ENCODE measurements at places on chromosomes 1 and 21.
A peak's percentile ranks its signal among the peaks of the same experiment; 100 is the strongest.

- DNase-seq, result no peak
These were observed 419.5 kb upstream of the DEPDC1 start for GRCh38 chr1:68916221-68916902.

GRCh38 chr1:65165269-65165993, 17.4 kb downstream of the AK4 start:
- DNase-seq, result no peak

DNA sequence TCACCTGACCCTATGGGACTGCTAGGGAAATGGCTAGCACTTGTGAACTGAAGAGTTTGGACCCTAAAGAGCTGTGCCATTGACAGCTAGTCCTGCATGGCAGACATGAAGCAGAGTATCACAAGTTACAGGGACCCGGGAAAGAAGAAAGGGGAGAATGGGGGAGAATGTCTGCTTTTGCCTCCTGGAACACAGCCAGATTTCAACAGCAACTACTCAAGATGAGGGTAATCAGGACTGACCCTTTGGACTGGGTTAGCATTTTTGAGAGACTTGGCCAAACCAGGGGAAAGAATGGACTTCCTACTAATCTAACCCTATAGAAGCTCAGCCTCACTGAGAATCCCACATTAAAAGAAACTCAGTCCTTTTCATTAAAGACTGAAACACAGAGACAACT, 8.7 kb upstream of the UTP25 start:
- no peak for DNase-seq

GRCh38 chr1:158087320-158087927, 93.3 kb upstream of the CD1D start:
- DNase-seq, result peak; percentile 29

DNA sequence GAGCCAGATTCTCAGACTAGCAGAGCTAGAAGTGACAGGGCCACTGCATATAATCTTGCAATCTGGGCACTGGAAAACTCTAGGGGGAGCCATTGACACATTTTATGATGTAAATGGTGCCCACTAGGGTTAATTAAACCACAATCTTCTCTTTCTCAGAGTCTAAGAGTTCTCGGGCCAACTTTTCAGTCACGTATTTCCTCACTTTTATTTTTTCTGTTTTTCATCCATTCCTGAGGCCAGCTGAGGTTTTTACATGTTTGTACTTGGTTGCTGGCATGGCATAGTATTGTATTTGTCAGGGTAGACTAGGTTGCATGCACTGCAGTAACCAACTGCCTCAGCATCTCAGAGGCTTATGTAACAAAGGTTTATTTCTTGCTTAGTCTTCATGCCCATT, 138.2 kb downstream of the ZNF326 start:
- DNase-seq, result peak; percentile 23

DNA sequence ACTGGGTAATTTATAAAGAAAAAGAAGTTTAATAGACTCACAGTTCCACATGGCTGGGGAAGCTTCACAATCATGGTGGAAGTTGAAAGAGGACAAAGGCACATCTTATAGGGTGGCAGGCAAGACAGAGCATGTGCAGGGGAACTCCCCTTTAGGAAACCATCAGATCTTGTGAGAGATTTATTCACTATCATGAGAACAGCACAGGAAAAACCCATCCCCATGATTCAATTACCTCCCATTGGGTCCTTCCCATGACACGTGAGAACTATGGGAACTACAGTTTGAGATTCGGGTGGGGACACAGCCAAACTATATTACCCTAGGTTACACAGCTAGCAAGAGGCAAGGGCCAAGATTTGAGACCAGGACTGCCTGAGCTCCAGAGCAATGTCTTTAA, 30.4 kb upstream of the SOX13 start:
- no peak for DNase-seq

- DNase-seq, result no peak
These were observed 17.2 kb downstream of the SYT2 start for GRCh38 chr1:202692959-202693555.

DNA sequence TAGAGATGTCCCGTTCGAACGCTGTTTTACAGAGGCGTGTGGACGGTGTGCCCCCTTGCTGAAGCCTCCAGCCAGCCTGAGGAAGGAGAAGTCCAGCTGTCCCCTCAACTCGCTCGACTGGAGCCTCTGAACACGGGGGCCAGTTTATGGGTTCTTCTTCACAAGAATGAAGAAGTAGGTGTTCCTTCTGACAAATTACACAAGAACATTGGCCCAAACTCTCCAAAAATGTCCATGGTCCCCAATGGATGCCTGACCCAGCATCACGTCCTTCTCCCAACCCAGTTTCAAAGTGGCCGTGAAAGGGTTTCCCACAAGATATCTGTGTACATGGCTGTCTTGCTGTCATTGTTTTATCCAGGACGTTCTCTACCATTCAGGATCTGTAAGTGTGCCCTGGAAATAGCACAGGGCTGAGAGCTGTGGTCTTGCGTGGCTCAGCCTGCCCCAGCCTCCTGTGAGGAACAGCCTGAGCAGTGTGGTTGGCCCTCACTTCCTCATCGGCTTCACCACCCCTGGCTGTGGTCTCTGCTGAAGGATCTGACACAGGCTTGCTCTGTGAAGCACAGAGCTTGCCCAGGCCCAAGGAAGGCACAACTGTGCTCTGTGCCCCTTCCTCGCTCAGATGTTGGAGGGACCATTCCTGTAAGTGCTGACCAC, 1.0 kb upstream of the S100B start:
- no peak for DNase-seq

- DNase-seq, result no peak
These were observed 86.8 kb downstream of the KCNJ6 start for GRCh38 chr21:37829447-37829846.

- no peak for DNase-seq
These were observed 233.3 kb upstream of the COA6 start for GRCh38 chr1:234139966-234140365.

GRCh38 chr1:236759252-236759859, 35.7 kb upstream of the MTR start:
- DNase-seq, result no peak

DNA sequence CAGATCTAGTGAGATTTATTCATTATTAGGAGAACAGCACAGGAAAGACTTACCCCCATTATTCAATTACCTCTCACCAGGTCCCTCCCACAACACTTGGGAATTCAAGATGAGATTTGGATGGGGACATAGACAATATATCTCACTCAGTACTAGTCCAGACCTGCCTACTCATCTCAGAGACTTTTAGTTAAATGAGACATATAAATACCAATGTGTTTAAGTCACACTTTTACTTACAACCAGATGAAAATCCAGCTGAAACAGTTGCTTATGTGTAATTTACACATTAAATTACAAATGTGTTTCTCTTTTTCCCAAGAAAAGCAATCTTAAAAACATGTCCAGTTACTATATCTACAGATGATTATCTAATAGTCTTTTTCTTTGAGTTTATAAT, 1145.6 kb downstream of the KCNT2 start:
- DNase-seq, result no peak

DNA sequence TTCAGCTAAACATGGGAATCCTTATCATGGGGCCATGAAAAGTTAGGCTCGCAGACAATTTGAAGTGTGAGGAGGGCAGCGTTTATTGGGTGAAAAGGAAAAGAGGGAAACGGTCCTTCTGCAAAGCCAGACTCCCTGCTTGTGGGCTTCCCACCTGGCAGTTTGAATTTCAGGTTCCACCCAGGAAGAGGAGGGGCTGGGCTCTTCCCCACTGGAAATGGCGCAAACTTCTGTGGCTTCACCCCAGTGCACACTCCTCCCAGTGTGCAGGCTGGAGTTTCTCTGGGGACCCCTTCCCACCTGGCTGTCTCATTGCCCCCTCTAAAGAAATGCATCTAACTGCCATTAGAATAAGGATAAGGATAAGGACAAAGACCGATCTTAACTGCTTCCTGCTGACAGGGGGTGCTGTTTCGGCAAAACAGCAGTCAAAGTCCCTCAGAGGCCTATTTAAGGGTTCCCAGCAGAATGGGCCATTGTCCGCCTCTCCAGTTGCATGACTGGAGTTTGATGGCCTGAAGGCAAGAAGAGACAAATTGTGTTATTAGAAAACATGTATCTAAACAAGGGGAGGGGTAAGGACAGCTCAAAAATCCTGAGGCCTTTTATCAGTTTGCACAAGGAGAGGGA, 20.4 kb downstream of the AIM2 start:
- DNase-seq, result no peak

DNA sequence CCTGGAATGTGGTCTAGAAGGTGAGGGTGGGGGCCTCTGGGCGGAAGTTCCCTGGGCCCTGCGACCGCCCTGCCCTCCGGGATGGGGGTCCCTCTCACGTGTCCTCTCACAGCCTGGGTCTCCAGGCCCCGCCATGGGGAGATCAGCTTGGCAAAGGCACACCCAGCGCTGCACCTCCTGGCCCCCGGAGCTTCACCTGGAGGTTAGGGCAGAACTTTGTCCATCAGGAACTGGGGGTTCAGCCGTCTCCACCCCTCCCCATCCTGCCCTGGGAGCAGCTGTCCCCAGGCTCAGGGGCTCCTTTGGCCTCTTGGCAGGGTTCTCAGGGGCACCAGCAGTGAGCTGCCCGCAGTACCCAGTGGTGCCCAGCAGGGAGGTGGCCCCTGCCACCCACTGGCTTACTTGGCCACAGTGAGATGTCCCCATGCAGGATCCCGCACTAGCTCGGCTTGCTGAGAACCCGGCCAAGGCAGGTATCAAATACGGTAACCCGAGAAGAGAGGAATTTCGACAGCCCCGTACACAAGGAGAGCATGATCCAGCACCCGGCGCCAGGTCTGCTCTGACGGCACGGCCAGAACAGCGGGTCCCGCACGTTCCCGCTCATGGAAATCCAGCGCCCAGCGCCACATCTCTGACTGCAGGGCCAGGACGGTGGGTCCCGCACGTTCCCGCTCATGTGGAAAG, 36.7 kb downstream of the RRP1 start:
- no peak for DNase-seq

DNA sequence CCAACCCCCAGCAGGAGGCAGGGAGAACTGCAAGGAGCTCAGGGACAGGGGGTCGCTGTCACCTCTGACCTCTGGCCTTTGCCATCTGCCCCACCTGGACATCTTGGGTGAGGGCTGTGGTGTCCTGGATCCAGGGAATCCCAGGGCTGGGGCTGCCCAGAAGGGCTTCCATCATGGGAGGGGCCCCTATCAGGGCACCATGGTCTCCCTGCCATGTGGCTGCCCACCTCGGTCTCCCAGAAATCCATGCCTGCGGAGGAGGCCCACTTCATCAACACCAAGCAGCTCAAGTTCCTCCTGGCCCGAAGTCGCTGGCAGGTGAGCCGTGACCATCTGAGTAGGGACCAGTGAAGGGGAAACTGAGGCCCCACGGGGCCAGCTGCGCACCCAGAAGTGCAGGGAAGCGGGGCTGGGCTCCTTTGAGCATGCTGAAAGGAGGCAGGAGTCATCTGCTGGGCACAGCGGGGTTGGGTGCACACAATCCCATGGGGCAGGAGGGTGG, 36.1 kb downstream of the TRIM11 start:
- no peak for DNase-seq

GRCh38 chr1:199243423-199244061, 604.7 kb downstream of the PTPRC start:
- DNase-seq, result no peak

GRCh38 chr1:104190821-104191220, 441.1 kb downstream of the AMY1C start:
- no peak for DNase-seq

GRCh38 chr21:45545691-45546531, 3.7 kb upstream of the SLC19A1 start:
- no peak for DNase-seq

DNA sequence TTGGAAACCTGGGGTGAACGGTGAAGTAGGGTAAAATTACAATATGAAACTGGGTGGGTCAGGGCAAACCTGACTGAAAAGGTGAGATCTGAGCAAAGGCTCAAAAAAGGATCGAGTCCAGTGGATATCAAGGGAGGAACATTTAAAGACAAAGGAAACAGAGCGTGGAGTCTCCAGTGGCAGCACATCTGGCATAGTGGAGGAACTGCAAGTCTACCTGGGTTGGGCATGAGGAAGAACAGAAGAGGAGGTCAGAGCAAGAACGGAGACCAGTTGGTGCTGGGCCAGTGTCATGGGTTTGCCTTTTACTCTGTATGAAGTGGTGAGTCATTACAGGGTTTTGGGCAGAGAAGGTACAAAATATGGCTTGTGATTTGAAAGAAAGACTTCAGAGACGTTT, 163.7 kb downstream of the NTPCR start:
- DNase-seq, result no peak

- no peak for DNase-seq
These were observed 566.6 kb upstream of the NR5A2 start for GRCh38 chr1:199460933-199461332.

DNA sequence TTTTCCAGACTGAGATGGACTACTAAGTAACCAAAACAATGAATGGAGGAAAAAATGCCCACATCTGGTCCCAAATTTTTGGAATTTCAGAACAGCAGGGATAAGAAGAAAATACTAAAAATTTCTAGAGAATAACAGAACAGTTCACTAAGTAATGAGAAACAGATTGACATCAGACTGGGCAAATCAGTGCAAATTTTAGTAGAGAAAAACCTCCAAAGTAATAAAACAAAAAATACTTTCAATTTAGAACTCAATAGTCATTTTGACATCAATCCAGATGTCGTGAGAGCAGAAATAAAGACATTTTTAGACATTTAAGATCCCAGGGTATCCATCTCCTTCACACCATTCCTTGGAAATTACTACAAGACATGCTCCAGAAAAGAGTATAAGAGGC, 39.3 kb downstream of the CRP start:
- DNase-seq, result no peak

GRCh38 chr1:43520100-43520778, 10.4 kb upstream of the PTPRF start:
- DNase-seq, result no peak
